ENCODE measurements at places on chromosomes 2 and 18.

DNA sequence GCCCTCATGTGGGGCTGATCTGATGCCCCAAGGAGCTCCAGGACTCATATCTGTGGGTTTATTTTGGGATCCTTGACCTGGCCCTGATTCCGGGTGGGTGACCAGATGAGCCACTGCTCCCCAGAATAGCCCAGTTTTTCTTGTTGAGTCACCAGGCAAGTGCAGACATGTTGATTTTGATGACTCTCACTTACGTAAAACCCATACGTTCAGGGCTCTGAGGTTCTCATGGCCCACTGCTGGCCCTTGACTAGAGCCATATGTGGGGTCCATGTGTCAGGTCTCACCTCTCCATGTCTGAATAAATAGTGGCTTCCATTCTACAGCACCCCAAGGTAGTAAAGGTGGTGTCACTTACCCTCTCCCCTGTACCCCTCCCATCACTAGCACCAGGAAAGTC, 41.9 kb downstream of the CDC42EP3 start:
- no peak for DNase-seq

DNA sequence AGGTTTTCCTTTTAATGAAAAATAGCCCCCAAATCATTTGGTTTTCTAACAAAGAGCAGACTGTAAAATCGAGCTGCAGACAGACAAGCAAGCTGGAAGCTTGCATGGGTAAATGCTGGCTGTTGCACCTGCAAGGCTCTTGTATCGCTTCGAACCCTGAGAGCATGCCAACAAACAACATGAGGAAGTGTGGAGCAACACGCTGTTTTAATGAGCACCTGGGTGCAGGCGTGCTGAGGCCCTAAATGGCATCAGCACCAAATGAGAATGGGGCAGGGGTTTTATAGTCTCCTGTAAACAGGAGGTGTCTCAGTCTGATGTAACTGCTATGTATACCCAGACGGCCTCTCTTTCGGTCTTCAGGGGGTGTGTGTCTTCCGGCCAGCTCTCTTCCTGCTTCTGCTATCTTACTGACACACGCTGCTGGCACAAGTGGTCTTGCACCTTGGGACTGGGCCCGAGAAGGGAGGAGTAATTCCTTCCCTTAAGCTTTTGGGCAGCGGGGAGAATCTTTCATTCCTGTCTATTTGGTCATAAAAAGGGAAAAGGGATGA, 31.9 kb upstream of the CDH2 start:
- no peak for DNase-seq

DNA sequence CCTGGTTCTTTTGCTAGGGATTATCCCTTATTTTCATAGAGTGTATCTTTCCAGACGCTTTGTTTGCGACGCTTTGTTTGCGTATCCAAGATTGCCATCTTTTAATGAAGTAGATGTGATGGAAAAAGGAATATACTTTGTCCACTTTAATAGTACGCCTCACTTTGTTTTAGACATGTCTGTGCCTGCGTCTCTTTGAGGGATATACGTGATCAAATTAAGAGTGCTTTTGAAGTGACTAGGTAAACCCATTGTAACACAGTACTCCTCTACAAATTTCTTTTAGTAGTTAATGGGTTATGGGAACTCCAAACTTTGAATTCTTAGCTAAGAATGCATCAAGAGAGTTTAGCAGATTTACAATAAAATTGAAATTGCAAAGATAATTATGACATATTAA, 27.9 kb downstream of the ACSL3 start:
- DNase-seq: no peak

DNA sequence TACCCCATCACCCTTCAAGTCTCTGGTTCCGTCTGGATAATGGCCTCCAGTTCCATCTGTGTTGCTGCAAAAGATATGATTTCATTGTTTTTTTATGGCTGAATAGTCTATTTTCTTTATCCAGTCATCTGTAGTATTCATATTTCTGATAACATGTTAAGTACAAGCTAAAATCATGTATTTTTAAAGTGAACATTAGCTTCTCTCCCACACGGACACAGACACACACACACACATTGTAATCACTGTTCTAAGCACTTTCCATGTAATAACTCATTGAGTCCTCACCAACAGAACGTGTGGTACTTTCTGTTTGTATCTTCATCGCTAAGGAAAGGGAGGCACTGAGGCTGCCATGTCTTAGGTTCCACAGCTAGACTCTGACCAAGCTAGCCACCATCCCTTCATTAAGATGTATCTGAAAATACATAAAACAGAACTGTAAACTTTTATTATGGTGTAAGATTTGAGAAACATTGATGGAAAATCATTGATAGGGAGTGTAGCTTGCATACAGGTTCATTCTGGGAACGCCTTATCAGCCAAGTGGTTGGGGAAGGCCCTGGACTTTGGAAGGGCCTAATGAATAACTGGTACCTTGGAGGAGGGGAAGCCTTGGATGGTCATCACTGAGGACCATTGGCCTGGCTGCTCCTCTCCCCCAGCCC, 8.1 kb downstream of the NCK2 start:
- no peak for DNase-seq
